Stimulated activated CD4-positive, alpha-beta T cell treated with anti-CD3 and anti-CD28 coated beads, Interleukin-15, amount 100 ng/mL, for 48 hours (primary cell): ENCODE measurements at places on chromosomes 7 and 10.

- DNase-seq = no peak
Observed at GRCh38 chr10:103726637-103727036, 128.7 kb downstream of the SH3PXD2A start.

DNA sequence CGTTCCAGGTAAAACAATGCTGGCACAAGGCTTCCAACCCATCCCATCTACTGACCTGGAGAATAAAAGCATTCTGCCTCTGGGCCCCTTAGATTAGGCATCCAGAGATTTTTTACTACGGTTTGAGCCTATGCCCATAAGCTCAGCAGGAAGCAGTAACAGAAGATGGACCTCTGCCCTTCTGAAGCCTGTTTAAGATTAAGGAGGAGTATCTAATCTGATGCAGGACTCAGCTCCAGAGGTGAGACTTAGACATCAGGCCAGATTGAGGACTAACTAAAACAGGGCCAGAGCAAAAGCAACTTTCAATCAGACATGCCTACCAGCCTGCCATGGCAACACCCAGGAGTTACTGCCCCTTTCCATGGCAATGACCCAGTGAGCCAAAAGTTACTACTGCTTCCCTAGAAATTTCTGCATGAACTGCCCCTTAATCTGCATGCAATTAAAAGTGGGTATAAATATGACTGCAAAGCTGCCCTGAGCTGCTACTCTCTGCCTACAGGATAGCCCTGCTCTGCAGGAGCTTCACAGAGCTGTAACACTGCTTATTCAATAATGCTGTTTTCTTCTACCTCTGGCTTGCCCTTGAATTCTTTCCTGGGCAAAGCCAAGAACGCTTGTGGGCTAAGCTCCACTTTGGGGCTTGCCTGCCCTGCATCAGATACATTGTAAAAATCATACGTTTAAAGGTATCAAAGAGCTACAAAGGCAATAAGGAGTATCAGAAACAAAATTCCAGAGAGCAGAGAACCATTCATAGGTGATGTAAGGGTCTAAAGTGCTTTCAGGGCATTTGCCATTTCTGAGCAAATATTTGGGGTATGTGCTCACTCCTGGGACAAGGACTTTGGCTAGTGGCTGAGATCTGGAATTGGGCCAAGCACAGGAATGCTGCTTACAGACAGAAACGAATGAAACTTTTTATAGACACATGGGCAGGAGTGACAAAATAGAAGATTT, 25.0 kb upstream of the CNNM1 start:
- no peak for DNase-seq

- DNase-seq = no peak
Observed at GRCh38 chr10:113160641-113161040, 210.6 kb downstream of the TCF7L2 start.

DNA sequence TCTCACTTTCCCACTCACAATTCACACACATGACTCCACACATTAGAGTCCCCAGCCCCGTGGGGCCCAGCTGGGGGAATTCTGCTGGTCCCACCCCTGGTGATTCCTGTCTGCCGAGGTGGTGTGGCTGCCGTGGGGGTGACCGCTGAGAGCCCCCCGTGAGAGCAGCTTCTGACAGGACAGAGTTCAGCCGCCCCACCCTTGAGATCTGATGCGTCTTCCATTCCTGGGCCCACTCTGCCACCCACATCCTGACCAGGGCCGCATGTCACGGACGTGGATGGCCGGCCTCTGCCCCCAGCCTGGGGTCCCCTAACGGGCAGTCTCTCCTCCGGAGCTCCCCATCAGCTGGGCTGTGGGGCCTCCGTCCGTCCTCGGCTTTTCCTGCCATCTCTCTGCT, 240.1 kb upstream of the PITRM1 start:
- no peak for DNase-seq

GRCh38 chr10:95337423-95338160, 46.8 kb upstream of the PDLIM1 start:
- DNase-seq = no peak

DNA sequence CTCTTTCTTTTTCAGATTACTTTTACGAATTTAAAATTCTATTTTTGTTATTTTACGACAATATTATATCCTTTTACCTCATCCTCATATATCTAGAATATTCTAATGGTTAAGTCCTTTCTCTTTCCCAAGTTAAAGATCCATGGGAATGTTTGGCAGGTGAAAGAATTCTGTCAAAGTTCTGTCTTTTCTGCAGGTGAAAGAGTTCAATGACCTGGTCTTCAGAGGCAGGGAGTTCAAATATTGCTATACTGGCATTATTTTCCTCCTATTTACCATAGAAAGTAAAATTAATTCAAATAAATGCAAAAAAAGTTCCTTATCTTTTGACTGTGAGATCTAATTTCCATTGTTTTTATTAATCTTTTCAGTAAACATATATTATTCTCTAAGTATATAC, 194.3 kb downstream of the ARL4A start:
- no peak for DNase-seq

DNA sequence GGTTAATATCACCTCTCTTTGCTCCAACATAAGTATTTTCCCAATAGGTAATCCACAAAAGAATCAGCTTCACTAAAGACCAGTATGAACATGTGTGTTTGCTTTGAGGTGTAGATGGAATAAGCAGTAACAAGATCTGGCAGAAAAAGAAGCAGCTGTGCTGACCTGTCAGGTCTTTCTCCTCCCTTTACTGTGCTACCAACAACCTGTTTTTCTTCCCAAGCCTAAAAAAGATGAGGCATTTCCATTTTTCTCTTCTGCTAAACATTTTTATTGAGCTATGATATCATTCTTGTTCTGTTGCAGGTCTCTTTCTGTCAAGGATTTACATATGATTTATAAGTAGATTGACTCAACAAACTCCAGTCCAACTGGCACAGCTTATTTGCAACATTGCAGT, 315.2 kb upstream of the GLI3 start:
- no peak for DNase-seq

- DNase-seq = no peak
Observed at GRCh38 chr10:124629842-124630241, 114.3 kb downstream of the FAM53B start.

DNA sequence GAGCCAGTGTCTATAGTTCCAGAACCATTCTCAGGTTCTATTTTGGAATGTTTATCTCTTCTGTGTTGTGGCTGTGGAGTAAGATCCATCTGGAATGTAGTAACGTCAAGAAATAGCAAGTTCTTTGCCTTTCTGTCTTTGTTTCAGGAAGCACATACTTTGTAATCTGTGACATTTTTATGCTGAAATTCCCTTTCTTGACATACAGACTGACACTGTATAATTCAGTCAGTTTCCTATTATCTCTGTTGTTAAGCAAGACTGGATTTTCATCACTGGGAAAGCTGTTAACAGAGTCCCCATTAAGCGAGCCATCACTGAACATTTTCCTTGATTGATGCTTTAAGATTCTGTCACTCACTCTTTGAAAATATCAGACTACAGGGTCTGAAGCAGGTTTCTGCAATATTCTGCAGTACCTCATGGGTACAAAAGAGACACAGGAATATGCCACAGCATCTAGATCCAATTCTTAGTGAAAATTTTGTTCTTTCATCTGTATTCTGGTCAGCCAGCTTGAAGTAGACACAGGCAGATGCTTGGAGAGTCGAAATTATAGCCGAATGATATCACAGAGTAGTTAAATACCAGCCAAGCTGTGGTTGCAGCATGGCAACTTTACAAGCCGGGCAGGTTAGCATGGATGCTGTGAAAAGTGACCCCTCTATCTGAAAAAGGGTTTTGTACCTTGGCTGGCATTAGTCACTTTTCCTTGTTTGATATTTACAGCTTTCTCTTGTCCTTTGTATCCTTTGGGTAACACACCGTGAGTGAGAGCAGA, 62.6 kb downstream of the CACNB2 start:
- no peak for DNase-seq

GRCh38 chr7:139813689-139814088, 15.4 kb upstream of the TBXAS1 start:
- no peak for DNase-seq

GRCh38 chr7:106041140-106041717, 70.9 kb downstream of the SYPL1 start:
- DNase-seq = no peak

- no peak for DNase-seq
Observed at GRCh38 chr10:75265856-75266255, 30.1 kb upstream of the COMTD1 start.

- no peak for DNase-seq
Observed at GRCh38 chr7:137934941-137935883, 66.7 kb downstream of the CREB3L2 start.

- DNase-seq = no peak
Observed at GRCh38 chr7:147432576-147432975, 1158.0 kb upstream of the C7orf33 start.

DNA sequence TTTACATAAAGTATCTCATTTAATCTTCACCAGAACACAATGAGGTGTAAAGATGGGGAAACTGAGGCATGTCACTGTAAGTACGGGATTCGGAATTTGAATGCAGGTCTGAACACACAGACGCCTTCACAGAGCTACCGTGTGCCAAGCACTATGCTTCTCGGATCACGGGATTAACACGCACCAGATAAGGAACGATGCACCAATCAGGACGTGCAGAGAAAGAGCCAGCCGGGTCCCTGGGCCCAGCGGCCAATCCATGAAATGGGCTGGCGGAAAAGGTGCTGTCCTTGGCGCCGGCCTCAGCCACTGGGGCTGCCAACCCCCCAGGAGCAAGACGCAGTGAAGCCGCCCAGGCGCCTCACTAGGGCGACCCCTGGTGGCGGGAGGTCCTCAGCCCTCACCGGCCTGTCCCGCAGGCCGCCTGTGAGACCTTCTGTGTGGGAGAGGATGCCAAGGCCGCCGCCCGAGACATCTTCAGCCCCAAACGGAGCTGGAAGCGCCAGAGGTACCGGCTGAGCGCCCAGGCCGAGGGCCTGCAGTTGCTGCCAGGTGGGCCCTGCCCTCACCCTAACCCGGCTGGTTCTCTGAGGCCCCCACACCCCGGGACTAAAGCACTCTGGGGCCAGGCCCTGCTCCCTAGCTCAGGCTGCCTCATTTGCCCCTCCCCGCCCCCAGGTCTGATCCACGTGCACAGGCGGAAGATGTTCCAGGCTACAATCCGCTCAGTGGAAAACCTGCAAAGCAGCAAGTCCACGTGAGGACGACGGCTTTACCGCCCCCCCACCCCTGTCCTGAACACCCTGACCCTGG, 15.6 kb downstream of the ATG9B start:
- DNase-seq = peak; percentile 85

DNA sequence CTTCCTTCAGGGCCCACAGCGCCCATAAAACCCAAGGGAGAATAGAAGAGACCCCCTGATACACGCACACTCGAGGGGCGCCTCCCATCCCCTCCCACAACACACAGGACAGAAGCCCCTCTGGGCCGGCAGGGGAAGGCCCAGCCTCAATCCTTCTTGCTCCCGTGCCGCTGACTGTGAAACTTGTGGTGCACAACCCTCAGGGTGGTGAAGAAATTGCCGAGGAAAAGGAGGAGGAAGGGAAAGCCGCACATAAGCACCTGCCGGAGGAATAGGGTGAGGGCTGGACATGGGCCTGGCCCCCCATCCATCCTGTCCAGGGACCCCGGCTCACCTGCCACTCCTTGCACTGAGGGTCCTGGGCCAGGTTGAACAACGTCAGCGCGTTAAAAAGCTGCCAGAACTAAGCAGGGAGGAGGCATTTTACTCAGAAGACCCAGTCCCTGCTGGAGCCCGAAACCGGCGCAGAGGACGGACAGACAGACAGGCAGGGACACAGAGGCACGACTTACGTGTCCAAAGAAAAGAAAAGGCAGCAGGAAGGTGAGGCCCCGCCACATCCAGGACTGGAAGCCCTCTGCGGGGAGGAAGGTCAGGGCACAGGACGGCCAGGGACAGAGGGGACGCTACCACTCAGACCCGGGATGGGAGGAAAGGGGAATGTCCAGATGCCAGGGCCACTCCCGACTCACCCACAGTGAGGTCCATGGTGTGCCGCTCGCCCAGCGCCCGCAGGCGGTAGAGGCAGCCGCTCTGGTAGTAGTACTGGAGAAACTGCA, 7.2 kb downstream of the TMEM120A start:
- DNase-seq = no peak

GRCh38 chr7:19762631-19763030, 10.8 kb downstream of the TMEM196 start:
- DNase-seq = no peak

DNA sequence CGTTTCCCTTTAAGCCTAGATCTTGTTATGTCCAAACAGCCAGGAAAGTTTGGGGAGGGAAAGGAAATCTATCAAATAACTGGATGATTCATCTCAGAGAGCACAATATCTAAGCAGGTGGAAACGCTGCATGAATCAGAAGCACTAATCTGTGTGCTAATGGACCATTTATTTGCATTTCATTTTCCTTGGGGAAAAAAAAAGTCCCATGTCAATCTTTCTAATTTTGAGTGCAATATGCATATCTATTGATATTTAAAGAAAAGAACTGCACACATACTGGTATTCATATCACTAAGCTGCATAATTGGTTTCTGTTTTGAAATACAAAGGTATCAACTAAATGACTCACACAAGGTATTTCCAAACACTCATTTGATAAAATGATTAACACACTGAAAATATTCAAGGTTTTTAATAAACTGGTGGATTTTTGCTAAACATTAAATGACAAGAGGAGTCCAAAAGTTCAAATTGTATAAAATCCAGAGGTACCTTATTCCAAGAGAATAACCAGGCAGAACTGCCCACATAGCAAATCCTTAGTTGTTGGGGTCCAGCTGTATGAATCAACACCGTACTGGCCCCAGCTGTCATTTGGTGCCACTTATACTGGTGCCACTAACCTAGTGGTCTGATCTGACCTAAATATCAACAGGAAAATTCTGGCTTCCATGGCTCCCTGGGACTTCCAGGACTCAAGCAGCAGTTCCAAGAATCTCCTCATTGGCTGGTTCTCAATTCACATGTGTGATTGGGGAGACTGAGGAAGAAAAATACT, 122.2 kb upstream of the SP4 start:
- no peak for DNase-seq

DNA sequence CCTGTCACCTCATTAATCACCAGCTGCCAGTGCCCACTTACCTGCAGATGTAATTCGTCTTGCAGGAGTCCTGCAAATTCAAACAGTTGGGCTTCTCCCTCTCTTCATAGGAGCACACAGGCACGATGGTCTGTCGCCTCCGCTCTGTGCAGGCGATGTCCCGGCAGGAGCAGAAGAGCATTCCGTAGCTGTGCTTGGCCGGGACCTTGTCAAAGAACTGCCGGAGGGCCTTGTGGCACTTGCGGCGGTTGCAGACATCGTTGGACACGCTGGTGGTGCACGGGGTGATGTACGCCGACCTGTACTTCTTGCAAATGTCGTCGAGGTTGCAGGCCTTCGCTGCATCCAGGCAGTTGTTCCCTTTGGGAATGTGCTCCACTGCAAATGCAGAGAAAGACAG, 147.8 kb downstream of the GFRA1 start:
- no peak for DNase-seq

DNA sequence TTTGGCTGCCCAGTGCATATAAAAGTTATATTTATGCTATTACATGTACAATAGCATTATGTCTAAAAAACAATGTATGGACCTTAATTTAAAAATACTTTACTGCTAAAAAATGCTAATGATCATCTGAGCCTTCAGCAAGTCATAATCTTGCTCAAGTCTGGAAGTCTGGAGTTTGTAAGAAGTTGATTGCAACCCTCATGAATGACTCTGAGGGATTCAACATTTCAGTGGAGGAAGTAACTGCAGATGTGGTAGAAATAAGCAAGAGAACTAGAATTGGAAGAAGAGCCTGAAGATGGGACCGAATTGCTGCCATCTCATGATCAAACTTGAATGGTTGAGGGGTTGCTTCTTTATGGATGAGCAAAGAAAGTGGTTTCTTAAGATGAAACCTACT, 13.0 kb upstream of the ADAMTS14 start:
- DNase-seq = no peak
